ENCODE measurements at places on chromosomes 6 and 20.

GRCh38 chr6:114052141-114052540 is 81.2 kb upstream of the HDAC2 start:
- no peak for DNase-seq

DNA sequence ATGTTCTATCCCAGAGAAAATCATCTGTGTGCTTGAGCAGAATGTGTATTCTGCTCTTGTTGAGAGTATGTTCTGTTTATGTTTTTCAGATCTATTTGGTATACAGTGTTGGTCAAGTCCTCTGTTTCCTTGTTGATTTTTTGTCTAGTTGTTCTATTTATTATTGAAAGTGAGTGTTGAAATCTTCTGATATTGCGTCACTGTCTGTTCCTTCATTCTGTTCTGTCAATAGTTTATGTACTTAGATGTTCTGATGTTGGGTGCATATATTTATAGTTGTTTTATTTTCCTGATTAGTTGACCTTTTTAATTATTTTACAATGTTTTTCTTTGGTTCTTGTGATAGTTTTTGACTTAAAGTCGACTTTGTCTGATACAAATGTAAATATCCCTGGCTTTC is 458.7 kb upstream of the HSF2 start:
- DNase-seq, result no peak

- DNase-seq, result no peak
Measured at GRCh38 chr6:169650959-169651292, 50.9 kb downstream of the WDR27 start.

DNA sequence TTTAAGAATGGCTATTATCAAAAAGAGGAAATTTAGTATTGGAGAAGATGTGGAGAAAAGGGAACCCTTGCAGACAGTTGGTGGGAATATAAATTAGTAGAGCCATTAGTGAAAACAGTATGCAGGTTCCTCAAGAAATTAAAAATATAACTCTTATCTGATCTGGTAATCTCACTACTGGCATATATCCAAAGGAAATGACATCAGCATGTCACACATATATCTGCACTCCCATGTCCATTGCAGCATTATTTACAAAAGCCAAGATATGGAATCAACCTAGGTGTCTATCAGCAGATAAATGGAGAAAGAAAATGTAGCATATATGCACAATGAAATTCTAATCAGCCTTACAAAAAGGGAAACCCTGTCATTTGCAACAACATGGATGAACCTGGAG is 2.6 kb downstream of the SIRPG start:
- no peak for DNase-seq

- DNase-seq, result no peak
Measured at GRCh38 chr6:135440087-135440792, 57.3 kb downstream of the AHI1 start.

DNA sequence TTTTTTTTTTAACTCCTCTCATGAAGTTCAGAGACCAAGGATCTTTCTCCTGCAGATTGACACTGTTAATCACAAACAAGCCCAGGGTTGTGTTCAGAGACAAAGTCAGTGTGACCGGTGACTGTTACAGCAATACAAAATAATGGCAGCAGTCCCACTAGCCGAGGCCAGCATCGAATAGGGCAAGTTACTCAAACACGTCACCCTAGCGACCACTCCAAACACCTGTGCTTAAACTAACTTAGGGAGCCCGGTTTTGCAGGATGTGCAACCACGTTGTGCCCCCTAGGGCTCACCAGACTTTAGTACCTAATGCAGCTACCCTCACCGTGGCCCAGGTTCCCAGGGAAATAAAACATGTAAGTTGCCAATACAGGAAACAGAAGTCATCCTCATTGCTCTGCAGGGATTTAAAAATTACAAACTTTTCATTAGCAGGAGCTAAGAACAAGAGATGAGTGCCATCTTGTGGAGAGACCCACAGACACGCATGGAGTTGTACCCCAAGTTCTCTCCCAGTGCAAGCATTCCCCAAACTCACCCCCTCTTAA is 38.1 kb downstream of the FAM50B start:
- DNase-seq, result no peak

GRCh38 chr6:166168616-166169548 is 1.2 kb upstream of the TBXT start:
- no peak for DNase-seq

DNA sequence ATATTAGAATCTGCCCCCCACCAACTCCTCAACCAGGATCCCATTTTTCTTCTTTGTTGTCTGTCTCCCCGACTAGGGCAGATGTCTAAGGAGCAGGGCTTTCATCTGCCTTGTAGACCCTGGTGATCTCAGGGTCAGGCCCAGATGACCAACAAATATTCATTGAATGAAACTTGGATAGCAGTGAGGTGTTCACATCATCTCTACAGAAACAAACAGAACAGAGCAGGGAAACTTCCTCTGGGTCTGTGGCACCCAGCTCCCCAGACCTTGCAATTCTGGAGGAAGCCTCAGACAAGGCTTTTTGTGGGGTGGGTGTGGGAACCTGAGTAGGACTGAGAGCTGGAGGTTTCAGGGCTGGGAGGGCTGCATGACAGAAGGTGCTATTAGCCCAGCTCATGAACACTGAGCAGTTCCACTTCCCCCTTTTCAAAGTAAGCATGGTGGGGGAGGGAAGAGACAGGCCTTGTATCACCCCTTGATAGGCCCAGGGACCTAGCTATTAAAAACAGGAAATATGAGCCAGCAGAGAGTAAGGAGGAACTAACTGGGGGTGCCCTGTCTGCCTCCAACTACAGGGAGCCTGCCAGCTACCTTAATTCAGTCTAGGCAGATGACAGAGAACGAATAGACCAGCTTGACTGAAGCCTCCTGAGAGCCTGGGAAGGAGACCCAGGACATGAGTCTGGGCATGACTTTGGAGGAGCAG is 37.3 kb upstream of the TOP1 start:
- DNase-seq, result no peak

- no peak for DNase-seq
Measured at GRCh38 chr20:17507032-17507431, 24.1 kb downstream of the BFSP1 start.

DNA sequence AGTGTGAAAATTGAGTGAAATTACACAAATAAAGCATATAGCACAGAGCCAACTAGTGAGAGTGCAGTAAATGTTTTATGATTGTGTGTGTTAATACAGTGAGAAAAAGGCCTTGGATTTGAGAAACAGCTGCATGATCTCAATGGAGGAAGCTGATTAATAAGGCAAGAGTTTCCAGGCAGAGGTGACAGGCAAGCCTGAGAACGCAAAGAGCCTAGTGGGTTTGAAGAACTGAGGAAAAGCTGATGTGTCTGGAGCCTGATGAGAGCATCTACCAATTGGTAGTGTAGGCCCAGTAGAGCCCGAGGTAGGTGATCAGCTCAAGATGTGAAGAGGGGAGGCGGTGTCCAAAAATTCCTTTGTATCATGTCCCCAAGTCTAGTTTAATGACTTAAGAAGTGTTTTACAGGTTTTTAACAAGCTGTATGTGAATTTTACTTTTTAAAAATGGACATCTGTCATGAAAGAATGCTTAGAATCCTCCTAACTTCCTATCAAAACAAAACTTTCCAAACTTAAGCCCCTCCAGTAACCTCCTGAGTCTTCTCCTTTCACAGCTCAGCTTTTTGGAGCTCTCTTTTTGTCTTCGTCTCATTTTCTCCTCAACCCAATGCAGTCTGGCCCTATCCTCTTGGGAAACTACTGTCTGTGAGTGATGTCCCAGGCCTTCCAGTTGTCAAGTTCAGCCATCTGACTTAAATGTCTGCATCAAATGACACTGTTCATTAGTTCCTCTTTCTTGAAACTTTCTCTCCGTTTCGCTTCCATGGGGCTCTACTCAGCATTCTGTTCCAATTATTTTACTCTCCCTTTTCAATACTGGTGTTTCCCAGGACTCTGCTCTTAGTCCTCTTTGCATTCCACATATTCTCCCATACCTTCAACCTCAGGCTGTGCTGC is 1.2 kb downstream of the CDC40 start:
- DNase-seq, result no peak

Measured in stimulated activated CD4-positive, alpha-beta T cell treated with anti-CD3 and anti-CD28 coated beads, Interleukin-1b, Interleukin-23, amount 100 ng/mL, for 1 hour (primary cell).